AG08396 (cell line): ENCODE measurements at places on chromosomes 5 and 9.

GRCh38 chr5:43547532-43547931 is 9.3 kb downstream of the PAIP1 start:
- no peak for DNase-seq

DNA sequence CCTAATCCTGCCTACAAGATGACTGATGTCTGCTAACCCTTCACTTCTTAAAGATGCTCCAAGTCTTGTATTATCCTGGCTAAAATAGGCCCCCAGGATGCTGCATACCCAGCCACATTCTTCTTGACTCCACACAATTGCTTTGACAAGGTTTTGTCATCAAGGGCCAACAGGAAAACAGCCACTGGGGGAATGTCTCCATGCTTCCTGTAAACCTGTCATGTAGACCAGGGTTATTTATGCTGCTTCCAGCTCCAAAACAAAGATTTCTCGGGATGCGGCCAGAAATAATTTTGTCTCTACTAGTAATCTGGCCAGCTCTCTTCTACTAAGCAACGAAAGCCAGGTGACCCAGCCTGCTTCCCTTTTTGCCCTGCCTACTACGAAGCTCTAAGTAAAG is 53.8 kb downstream of the SHB start:
- DNase-seq = no peak

- no peak for DNase-seq
These were observed 399.5 kb downstream of the SPOCK1 start for GRCh38 chr5:137099651-137100050.

DNA sequence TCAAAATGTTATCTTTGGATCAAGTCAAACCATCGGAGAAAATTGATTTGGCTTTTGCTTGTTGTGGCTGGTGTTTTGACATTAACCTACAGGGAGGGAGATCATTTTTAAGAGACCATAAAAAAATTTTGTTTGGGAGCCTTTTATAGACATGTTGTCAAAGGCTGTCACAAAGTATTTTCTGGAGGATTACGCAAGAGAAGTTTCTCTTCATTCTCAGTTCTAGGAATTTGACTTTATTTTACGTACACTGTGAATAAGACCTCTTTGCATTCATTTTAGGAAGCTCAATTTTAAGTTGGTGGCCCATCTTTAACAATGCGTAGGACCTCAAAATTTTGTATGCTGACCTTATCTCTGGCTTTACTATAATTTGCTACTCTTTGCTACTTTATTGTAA is 50.2 kb upstream of the SLC44A1 start:
- no peak for DNase-seq

DNA sequence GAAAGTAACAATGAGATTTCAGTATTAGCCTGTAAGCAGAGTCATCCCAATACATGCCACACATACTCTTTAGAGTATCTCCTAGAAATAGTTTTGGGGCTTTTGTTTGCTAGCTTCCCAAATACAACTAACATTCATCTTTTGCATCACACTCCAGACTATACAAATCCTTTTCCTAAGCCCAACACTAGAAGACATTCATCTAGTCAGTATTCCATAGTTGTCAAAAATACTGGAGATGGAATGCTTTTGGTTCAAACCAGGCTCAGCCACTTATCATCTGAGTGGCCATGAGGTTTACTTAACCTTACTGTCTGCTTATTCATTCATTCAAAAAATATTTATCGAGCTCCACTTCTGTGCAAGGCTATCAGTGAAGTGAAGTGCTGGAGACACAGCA is 205.1 kb upstream of the SGCD start:
- no peak for DNase-seq

DNA sequence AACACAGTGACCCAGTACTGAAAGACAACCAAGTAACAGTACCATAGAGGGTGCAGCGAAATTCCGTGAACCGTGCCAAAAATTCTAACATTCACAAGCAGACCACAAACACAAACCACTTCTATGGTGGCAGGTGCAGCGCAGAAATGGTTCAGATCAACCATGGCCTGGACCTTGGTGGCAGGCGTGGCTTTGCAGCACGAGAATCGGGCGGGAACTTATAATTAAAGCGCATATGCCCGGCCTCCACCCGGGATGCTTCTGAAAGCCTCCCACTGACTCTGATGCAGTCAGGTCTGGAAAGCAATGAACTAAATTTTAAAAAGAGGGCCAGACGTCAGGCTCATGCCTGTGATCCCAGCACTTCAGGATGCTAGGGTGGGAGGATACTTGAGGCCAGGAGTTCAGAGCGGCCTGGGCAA is 68.0 kb upstream of the TBC1D9B start:
- DNase-seq = no peak

DNA sequence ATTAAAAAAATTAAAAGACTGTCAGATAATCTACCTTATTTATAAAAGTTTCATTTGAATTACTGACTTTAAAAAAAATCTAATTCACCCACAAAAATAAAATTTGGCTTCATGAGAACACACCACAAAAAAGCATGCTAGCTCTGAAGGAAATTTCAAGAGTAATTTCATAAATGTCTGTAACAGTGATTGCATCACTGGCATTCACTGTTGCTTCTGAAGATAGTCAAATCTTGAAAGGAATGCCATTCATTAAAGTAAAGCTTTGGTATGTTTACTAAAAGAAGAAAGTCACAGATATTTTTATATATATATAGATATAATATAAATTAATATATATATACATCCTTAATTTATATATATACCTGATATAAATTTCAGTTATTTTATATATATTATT is 43.4 kb downstream of the NADK2 start:
- no peak for DNase-seq

- no peak for DNase-seq
These were observed 57.4 kb upstream of the ECM2 start for GRCh38 chr9:92592946-92593861.

- DNase-seq = no peak
These were observed 17.5 kb downstream of the VLDLR start for GRCh38 chr9:2638871-2639673.

DNA sequence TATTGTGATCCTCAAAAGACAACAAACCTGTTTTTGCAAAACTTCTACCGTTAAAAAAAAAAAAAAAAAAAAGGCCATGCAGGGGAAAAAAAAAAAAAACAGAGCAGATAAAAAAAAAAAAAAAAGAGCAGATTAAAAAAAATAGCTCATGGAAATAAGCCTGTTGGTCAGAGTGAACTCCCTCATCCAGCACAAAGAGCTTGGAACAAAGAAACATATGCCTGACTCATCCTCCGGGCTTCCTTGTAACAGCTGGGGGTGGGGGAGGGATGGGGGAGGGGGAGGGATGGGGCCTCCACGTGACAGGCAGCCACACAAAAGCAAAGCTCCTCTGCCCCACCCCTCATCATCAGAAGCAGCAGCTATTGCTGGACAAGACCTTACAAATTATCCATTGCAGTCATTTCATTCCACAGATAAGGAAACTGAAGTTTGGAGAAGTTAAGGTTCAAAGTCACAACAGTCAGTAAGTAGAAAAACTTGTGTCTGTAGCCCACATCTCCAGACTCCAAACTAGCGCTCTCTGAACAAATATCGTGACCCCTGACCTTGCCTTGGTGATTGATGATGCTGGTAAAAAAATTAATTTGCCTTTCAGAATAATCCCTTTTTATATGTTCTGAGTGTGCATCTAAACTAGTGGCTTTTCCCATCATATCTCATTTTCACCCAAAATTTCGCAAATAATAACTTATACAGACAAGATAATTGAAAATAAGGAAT is 38.9 kb downstream of the SLC35D2 start:
- peak; percentile 81 for DNase-seq

DNA sequence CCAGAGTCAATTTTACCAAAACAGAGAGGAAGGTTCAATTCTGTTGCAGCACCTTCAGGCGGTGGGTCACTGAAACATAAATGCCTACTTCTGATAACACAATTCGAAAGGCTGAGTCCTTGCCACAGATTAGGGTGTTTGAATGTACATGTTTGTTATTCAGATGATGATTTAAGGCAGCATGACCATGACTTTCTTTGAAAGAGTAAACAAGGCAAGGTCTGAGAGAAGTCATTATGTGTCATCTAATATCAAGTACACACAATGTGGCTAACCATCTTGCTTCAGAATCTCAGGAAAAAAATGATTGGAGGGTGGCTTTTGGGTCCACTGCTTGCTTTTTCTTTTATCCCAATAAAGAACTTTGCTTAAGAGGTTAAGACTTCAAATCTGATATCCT is 457.5 kb downstream of the TAF11L14 start:
- DNase-seq = no peak

DNA sequence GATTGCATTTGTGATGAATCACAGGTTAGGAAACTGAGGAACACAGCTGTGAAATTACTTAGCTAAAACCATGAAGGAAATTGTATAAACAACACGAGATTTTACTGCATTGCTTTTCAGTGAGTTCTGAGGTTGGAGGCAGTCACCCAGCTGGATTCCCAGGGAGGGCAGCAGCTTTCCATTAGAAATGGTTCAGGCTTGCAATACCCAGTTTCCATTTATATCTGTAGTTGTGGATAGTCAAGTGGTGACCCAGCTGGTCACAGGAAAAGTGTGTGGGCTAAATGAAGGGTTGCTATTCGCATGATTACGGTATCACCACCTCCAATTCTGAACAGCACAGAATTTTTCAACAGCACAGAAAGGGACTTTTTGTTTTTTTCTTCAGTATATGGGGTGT is 34.3 kb upstream of the SPATA31D4 start:
- DNase-seq = no peak

GRCh38 chr5:141623186-141623585 is 4.4 kb upstream of the DIAPH1 start:
- DNase-seq = no peak

GRCh38 chr5:162119801-162120200 is 52.2 kb downstream of the GABRG2 start:
- DNase-seq = no peak

GRCh38 chr5:134224888-134225779 is 739 bp downstream of the PPP2CA start:
- DNase-seq = peak; percentile 63
